Endothelial cell of coronary artery (primary cell): ENCODE measurements at places on chromosomes 2 and 18. TPM values are rescaled to one million over a fixed set of nuclear protein-coding genes. Genes with fewer than 3 reads are reported as not detected.

The GALR1 gene
- not detected in 2 replicates for total RNA-seq

The AKAIN1 gene
- total RNA-seq: not detected in 2 replicates

The PDE6D gene
- total RNA-seq: 14.5 and 14.8 TPM in 2 replicates

The GPR17 gene
- total RNA-seq: not detected in 2 replicates

The UGT1A4 gene
- total RNA-seq: not detected in 2 replicates

The CNDP1 gene
- not detected in 2 replicates for total RNA-seq

The FBXO41 gene
- 0.56 and 0.72 TPM in 2 replicates for total RNA-seq

The TCF23 gene
- not detected in 2 replicates for total RNA-seq

The AMER3 gene
- not detected in 2 replicates for total RNA-seq

The DCC gene
- under 0.01 TPM in 1 of 2 replicates, not detected in the other for total RNA-seq

The RNF152 gene
- 41.8 and 53.6 TPM in 2 replicates for total RNA-seq

The TMEM127 gene
- total RNA-seq: 13.9 and 16.8 TPM in 2 replicates

The LINC00305 gene
- not detected in 2 replicates for total RNA-seq

The TSGA10 gene
- total RNA-seq: 0.63 and 1.0 TPM in 2 replicates

The SMYD1 gene
- not detected in 2 replicates for total RNA-seq

The CRYGC gene
- not detected in 2 replicates for total RNA-seq

The DOK6 gene
- 0.28 TPM in 1 of 2 replicates, not detected in the other for total RNA-seq

The ELOA2 gene
- total RNA-seq: not detected in 2 replicates

The DSG1 gene
- total RNA-seq: not detected in 2 replicates

The RAPGEF4 gene
- 5.9 and 6.2 TPM in 2 replicates for total RNA-seq

The ALS2 gene
- total RNA-seq: 29.9 and 38.9 TPM in 2 replicates
